ENCODE measurements at places on chromosomes 1 and 21.

DNA sequence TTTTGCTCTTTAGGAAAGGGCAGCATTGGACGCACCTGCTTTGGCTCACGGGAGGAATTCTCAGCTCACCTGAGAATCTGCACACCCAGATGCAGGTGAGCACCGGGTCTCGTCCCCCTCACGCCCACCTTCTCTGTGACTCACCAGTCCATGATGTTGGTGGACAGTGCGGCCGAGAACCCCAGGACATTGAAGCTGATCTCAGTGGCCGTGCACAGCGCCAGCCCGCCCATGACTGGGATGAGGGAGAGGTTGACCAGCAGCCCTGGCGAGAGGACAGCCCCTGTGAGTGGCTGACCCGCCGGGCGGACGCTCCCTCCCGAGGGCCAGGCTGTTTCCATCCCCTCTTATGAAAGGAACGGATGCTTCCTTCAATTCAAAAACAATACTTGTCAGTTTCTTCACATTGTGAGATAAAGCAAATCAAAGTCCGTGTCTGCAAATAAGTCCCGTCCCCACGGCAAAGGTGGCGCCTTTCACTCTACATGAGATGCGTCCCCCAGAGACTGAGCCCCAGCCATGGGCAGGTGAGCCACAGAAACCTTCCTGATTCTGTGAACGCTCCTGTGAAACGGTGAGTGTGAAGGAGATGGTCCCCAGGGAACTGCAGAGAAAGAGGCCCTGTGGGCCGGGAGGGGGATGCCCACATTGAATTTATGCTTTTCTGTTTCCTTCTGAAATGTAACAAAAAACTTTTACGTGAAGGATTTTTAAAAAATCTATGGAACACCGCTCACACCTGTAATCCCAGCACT lies 12.7 kb upstream of the CDK11B start:
- no peak for DNase-seq

GRCh38 chr1:44634606-44635189 lies 39.6 kb downstream of the TMEM53 start:
- no peak for DNase-seq

DNA sequence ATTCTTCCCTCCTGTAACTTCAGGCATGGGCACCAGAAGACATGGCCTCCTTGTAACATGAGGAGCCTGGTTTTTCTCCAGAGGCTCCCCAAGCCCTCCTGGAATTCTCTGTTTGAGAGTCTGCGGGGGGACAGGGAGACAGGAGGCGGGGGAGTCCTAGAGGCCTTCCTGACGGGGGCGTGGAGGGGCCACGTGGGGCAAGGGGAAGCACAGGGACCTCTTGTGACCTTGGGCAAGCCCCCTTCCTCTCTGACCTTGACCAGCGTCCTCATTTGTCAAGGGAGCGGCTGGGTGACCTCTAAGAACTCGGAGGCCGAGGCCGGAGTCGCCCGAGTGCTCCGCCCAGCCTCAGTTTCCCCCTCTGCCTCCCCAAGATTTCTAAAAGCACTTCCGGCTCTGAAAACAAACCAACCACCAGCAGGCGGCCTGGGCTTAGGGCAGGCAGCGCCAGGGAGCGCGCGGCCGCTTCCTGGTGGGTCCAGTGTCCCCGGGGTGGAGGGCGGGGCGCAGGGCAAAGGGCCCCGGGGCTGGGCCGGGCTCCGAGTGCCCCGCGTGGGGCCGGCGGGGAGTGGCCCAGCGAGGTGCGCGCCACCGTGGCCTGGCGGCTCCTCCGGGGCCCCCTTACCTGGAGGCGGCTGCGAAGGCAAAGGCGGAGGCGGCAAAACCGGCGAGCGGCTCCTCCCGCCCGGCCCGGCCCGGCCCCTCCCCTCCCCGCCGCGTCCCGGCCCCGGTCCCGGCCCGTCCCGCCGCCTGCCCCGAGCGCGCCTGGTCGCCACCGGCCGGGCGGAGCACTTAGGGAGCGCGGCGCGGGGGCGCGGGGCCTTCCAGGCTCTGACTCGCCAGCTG lies at the start of gene TMCO4:
Gene TMCO4, minus strand, starts transcription at position 687 of the 846 bp plus-strand sequence. CDS start 19,158 bp downstream, outside the sequence.
- DNase-seq = peak; percentile 93

- no peak for DNase-seq
These were observed 35.9 kb upstream of the KIF21B start for GRCh38 chr1:201059401-201059800.

DNA sequence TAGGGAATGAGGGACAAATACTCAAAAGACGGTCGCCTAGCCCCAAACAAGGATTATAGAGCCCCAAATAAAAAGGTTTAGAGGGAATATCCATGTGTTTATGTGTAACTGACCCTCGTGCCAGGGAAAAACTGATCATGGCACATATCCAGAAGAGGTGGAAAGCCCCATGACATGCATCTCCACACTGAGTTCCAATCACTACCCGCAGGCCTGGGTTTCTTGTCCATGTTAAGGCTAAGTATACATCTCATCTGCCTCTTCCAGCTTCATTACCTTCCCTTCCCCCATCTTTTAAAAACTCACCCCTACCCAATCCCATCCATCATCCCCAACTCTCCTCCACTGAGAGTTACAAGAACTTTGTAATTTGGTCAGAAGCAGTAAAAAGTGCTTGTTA lies 15.2 kb downstream of the GADD45A start:
- peak; percentile 54 for DNase-seq

GRCh38 chr1:37181425-37181824 lies 147.1 kb upstream of the GRIK3 start:
- DNase-seq = no peak

- DNase-seq = peak; percentile 38
These were observed 48.4 kb upstream of the EDARADD start for GRCh38 chr1:236345728-236346127.

DNA sequence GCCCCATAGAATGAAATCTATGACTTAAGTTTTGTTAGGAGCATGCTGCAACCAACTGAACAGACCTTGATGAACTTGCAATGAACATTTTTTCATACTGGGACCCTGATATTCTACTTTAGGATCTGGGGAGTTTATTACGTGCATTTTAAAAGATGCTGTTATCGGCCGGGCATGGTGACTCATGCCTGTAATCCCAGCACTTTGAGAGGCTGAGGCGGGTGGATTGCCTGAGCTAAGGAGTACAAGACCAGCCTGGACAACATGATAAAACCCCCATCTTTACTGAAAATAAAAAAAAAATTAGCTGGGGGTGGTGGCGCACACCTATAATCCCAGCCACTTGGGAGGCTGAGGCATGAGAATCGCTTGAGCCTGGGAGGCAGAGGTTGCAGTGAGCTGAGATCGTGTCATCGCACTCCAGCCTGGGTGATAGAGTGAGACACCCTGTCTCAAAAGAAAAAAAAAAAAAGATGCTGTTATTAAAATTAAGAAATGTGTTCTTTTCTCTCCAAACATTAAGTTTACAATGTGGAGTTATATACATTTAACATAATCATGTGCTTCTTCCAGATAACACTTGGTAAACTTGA lies 7.1 kb downstream of the MPZL1 start:
- no peak for DNase-seq

GRCh38 chr1:223772771-223773160 lies 60.4 kb downstream of the CAPN2 start:
- DNase-seq = peak; percentile 50

- DNase-seq = no peak
These were observed 244.7 kb downstream of the SDCCAG8 start for GRCh38 chr1:243500512-243500911.

DNA sequence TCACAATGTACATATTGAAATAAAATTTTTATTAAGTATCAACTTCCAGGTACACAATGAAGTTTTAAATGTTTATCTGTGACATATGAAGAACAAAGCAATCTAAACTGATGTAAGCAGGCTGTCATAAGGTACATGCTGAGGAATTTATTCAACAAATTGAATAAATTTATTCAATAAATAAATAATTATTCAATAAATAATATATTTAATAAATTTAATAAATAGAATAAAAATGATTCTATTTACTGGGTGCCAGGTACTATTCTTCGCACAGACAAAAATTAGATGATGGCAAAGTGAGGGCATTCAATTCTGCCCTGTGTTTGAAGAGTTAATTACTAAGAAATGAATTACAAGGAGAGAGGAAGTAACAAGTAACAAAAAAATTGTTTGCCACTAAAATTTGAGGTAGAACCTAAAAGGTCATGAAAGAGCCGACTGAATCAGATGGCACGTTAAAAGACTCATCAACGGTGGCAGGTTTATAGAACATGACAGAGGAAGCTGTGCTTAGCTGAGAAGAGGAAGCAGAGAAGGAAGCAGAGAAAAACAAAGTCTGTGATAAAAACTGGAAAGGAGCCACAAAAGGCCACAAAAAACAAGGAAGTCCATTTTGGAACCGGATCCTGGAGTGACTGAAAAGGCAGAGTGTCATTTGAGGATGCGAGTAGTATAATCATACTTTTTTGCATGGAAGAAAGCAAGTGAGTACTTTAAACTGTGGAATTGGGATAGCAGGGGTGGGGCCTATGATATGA lies 2.2 kb upstream of the USP24 start:
- DNase-seq = peak; percentile 56

DNA sequence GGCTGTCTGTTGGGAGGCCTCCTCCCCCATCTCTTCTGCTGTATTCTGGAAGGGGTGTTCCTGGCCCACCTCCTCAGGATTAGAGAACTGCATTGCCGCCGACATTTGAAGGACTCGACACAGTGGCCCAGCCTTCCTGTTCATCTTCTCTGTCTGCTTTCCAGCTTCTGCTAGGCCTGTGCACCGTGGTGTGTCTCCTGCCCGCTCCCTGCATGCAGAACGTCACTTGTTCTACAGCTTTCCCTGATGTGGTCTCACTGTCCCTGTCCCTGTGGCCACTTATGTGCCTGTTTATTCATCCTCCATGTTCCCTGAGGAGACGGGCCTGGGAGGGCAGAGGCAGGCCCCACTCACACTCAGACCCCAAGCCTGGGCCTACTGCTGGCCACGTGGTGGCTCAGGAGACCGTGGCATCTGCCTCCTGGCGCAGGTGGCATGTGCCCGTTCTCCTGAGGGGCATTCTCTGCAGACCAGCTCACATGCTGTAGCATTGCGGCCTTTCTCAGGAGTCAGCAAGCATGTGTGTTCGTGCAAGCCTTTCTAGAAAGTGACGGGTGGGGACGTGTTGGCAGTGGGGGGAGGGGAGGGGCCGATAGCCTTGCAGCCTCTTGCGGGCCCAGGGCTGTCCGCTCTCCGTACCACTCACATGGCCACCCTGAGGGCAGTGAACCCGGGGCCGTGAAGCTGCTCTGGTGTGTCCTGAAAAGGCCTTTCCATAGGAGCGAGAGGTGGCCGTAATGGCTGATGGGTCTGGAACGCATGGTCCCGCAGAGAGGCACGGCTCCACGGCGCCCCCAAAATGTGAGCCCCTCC lies 35.9 kb downstream of the POFUT2 start:
- no peak for DNase-seq

DNA sequence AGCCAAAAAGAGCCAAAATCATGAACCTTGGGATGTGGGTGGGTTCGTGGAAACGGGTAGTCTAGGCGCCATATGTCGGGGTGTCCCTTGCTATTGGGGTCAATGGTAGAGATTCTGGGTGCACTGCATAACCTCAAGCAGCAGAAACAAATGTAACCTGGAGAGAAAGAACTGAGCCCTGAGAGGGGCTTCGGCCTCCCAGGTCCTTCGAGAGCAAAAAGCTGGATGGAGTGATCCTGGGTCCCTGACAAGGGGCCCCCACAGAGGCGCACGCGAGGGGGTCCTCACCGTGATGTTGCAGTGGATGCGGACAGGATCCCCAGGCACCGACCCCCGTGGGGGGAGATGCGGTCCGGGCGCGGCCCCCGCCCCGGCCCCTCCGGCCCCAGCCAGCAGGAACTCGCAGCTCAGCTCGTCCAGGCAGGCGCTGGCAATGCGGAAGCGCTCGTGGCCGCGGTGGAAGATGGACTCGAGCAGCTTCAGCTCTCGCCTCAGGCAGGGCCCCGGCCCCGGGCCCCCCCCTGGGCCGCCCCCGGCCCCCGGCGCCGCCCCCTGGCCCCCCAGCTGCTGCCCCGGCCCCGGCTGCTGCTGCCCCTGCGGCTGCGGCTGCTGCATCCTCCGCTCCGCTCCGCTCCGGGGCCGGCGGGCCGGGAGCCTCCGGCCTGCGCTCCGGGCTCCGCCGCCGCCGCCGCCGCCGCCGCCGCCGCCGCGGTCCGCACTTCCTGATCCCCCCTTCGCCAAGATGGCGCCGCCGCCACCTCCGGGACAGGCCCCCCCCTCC lies at the start of gene UBE2Q1:
Gene UBE2Q1, minus strand, starts transcription at position 724 of the 781 bp plus-strand sequence. Its CDS starts 109 bp downstream, at position 615.
- peak; percentile 69 for DNase-seq

GRCh38 chr1:17550729-17551584 lies 11.5 kb downstream of the ARHGEF10L start:
- DNase-seq = peak; percentile 95

- no peak for DNase-seq
These were observed 10.9 kb upstream of the CD101 start for GRCh38 chr1:116990612-116991151.

DNA sequence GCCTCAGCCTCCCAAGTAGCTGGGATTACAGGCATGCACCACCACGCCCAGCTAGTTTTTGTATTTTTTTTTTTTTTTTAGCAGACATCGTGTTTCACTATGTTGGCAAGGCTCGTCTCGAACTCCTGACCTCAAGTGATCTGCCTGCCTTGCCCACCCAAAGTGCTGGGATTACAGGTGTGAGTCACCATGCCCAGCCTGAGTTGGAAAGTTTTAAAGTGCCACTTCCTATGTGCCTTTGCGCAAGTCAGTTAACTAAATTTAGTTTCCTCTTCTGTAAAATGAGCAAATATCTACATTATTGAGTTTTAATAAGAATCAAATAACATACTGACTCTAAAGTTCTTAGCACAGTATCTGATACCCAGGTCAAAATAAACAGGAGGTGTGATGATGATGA lies 12.4 kb downstream of the SLC19A2 start:
- DNase-seq = no peak

GRCh38 chr1:119715542-119715941 lies 3.8 kb downstream of the PHGDH start:
- no peak for DNase-seq

DNA sequence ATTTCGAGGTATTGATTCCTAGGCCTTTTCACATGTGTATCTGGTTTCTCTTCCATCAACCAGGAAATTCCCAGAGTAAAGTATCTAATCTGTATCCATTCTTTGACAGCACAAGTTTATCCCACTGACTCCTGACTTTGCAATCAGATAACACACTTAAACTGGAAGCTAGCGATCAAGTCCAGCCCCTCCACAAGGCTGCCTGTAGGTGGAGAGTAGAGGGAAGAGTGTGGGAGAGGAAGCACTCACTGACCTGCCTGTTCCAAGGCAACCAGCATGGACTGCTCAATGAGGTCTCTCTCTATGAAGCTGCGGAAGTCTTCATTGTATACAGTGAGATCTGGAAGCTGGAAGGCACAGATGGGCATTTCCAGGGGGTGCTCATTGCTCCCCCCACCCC lies 30.4 kb upstream of the MTMR11 start:
- DNase-seq = no peak

DNA sequence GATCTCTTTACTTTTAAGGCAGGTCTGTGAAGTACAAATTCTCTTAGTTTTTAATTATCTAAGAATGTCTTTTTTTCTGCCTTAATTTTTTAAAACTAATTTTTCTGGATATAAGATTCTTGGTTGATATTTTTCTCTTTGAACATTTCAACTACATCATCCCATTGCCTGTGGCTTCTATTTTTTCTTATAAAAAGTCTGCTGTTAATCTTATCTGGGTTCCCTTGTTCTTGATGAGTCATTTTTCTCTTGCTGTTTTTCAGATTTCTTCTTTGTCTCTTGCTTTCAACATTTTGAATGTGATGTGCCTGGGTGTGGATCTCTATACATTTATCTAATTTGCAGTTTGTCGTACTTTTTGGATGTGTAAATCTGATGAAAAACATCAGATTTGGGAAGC lies 525.2 kb upstream of the PBX1 start:
- peak; percentile 7 for DNase-seq

Data from DMS53 (cell line).